Activated effector memory CD4-positive, alpha-beta T cell treated with Interleukin-2 at 50 U/mL for 16 hours (primary cell): ENCODE measurements at places on chromosomes 2 and 18.

GRCh38 chr2:42047488-42048298 lies at the start of gene PKDCC:
Gene PKDCC, plus strand, starts transcription at chr2:42048021. Its CDS starts 179 bp downstream, at chr2:42048200.
- peak; percentile 2 for DNase-seq

DNA sequence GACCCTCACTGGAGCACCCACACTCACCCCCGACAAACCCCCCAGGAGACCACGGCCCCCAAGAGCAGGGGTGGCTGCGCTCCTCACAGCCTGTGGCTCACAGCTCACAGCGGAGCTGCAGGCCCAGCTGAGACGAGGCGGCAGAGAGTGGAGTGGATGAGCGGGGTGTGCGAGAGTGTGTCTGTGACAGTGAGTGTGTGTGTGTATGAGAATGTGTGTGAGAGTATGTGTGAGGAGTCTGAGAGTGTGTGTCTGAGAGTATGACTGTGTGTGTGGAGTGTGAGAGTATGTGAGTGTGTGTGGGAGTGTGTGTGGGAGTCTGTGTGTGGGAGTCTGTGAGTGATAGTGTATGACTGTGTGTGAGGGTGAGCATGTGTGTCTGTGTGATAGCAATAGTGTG lies 55.3 kb upstream of the ID2 start:
- DNase-seq: no peak

DNA sequence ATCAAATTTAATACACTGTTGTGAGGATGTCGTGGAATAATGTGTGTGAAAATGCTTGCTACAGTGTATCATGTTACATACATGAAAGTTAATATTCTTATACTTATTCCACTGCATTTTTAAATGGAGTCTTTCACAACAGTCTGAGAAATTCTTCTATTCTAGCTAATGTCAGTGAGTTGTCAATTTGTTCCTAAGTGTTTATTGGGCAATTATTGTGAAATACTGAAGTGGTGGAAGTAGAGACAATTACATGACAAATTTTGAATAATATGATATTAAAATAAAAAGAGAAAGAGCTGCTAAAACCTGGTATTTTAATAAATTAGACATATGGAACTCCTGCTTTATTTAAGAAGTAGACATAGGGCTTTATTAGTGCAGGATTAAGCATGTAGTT lies 176.1 kb downstream of the PTPRM start:
- DNase-seq: no peak

DNA sequence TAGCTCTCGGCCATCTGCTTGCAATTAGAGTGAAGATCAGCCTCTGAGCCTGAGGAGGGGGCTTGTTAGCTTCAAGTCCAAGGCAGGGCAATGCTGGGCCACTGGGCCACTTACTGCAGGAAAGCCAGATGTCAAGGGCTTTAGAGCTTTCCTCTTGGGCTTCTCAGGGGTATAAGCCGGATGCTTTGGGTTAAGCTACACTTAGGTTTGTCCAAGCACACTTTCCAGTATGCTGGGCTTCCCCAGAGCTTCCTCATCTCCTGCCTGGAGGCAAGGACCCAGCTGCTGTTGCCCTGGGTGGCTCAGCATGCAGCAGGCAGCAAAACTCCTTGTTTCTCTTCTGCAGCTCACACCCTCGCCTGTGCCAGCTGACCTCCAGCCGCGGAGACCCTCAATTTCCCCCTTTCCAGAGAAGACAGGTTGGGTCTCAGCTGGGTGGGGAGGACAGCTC lies 29.0 kb upstream of the ATOH8 start:
- no peak for DNase-seq

DNA sequence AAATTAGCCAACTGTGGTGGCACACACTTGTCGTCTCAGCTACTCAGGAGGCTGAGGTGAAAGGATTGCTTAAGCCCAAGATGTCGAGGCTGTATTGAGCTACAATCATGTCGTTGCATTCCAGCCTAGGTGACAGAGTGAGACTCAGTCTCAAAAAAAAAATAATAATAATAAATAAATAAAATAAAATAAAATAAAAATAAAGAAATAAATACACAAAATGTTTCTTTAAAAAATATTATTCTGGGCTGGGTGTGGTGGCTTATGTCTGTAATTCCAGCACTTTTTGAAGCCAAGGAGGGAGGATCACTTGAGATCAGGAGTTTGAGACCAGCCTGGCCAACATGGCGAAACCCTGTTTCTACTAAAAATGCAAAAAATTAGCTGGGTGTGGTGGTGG lies 272.8 kb downstream of the AGPS start:
- DNase-seq: no peak

DNA sequence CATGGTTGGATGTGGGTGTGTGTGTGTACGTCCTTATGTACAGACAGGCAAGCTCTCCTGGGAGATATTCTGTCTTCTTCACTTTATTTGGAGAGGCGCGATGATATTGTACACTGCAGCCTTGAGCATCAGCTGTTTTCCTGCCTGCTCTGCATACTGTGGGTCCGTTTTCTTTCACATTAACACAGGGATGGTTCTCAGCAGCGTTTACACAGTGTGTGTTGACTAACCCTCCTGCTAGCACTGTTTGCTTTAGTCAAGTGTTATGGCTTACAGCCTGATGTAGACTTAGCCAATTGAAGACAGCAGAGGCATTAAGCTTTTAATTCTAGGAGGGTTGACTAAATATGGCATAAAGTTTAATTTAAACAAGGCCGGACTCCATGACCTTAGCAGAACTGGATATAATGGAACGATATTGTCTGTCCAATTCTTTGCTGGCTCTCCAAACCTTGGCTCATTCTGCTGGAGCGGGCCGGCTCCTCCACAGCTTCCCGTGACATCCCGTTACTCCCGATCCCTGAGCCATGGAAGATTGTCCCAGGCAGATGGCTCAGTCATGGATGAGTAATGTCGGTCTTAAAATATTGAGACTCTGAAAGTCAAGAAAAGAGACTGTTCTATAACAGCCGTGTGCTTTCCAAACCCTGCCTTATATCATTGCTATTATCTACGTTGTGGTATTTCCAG lies 134.7 kb downstream of the TPGS2 start:
- DNase-seq: no peak

DNA sequence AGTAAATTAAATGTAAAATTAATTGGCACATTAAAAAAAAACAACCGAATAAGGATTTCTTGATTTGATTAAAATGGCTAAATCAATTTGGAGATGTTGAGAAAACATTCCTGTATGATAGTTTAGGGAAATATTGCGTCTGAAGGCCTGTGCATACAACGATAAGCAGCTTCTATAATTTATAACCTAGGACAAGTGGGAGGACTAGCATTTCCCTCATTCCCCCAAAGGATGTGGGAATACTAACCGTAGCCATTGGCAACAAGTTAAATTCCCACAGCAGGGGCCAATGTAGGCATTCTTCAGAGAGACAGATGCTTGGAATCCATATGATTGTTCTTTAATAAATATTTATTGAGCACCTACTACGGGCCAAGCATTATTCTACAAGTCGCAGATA lies 134.5 kb downstream of the NYAP2 start:
- no peak for DNase-seq

DNA sequence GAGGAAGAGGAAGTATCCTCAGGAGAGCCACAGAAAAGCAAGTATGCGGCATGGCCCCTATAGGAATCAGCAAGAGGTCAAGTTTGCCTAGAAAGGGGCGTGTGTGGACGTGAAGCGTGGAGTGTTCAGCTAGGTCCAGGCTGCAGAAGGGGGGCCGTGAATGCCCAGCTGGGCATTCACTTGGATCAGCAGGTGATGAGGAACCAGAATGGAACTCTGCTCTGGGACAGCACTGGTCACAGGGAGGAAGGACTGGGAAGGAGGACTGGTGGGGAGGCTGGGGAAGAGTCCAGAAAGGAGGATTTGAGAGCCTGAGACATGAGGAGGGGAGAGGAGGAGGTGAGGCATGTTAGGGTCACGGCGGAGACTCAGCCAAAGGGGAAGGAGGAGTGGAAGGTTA lies 19.8 kb downstream of the STAT1 start:
- no peak for DNase-seq

- no peak for DNase-seq
Observed at GRCh38 chr18:79258447-79258846, 137.3 kb upstream of the NFATC1 start.

DNA sequence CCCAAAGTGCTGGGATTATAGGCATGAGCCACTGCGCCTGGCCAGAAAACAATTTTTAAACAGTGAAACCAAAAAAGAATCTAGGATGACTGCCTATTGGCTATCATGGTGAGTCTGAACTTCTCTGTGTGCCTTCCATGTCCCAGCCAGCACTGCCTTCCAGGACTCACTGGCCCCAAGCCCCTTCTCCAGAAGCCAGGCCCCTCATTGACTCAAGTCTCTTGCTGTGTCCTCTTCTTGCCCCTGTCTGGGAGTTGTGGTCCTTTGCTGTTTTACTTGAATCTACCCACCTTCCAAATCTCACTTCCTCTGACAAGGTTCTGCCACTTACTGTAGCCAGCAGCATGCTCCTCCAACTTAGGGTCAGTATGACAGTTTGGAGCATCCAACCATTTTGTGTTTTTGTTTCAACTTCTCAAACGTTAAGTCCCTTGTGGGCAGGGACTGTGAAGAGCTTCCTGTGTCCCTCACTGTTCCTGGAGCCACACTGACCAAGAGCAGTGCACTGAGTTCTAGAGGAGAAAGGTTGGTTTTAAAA lies 41.7 kb downstream of the ST3GAL5 start:
- no peak for DNase-seq

GRCh38 chr2:176891857-176892256 lies 320.7 kb upstream of the HNRNPA3 start:
- no peak for DNase-seq

DNA sequence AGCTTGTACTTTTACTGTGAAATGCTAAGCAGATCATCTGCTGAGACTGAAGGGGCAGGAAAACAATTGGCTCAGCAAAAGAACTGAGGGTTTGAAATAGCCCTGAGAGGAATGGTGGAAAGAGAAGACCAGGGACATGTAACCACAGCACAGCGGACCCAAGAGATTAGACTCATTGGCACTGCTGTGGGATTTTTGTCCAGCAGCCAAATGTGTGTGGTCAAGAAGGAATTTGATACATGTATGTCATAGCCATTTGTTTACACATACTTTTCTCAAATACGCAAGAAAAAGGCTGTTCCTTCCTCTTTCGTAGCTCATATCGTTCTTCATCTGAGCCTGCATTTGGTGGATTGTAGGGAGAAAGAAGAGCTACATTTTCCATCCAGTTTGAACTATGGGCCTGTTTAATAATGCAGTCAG lies 73.8 kb downstream of the TRABD2A start:
- no peak for DNase-seq

- DNase-seq: no peak
Observed at GRCh38 chr2:204015118-204015843, 78.7 kb downstream of the ICOS start.
